GM23248 (cell line): ENCODE measurements at places on chromosomes 2 and 18. TPM values are rescaled to one million over a fixed set of nuclear protein-coding genes. Genes with fewer than 3 reads are reported as not detected.

Gene PDE1A
- 1.9 and 16.3 TPM in 2 replicates for total RNA-seq

Gene IAH1
- 62.9 and 81.5 TPM in 2 replicates for total RNA-seq

Gene CHCHD5
- total RNA-seq, result 7.1 and 9.5 TPM in 2 replicates

Gene IMP4
- 109 and 110 TPM in 2 replicates for total RNA-seq

Gene LIMS3
- total RNA-seq, result 2.4 and 3.9 TPM in 2 replicates

Gene C1QL2
- not detected in 2 replicates for total RNA-seq

Gene DYSF
- total RNA-seq, result 0.54 TPM in 1 of 2 replicates, not detected in the other

Gene KCNJ3
- total RNA-seq, result not detected in 2 replicates

Gene INHA
- 0.11 TPM in 1 of 2 replicates, not detected in the other for total RNA-seq

Gene FEV
- total RNA-seq, result not detected in 2 replicates

Gene FAM124B
- total RNA-seq, result not detected in 2 replicates

Gene HOXD12
- total RNA-seq, result 0.22 TPM in 1 of 2 replicates, not detected in the other

Gene HADHA
- total RNA-seq, result 106 and 121 TPM in 2 replicates

Gene TEX44
- not detected in 2 replicates for total RNA-seq

Gene CPS1
- 2.0 and 4.9 TPM in 2 replicates for total RNA-seq

Gene TMEM163
- not detected in 2 replicates for total RNA-seq

Gene KCNS3
- 2.7 and 2.9 TPM in 2 replicates for total RNA-seq

Gene GCKR
- 0.11 TPM in 1 of 2 replicates, not detected in the other for total RNA-seq

Gene HOXD13
- total RNA-seq, result 1.0 and 3.8 TPM in 2 replicates

Gene NAGK
- 65.8 and 86.4 TPM in 2 replicates for total RNA-seq

Gene CGREF1
- 19.2 and 23.3 TPM in 2 replicates for total RNA-seq
